Myocyte (in vitro differentiated cells): ENCODE measurements at places on chromosomes 2 and 18. TPM values are rescaled to one million over a fixed set of nuclear protein-coding genes. Genes with fewer than 3 reads are reported as not detected.

GRCh38 chr18:12067671-12068070 is 26.0 kb upstream of the ANKRD62 start:
- DNase-seq = no peak

The TCF23 gene
- total RNA-seq = not detected in 2 replicates

- DNase-seq = no peak
Observed at GRCh38 chr2:190668892-190669291, 20.0 kb downstream of the NAB1 start.

DNA sequence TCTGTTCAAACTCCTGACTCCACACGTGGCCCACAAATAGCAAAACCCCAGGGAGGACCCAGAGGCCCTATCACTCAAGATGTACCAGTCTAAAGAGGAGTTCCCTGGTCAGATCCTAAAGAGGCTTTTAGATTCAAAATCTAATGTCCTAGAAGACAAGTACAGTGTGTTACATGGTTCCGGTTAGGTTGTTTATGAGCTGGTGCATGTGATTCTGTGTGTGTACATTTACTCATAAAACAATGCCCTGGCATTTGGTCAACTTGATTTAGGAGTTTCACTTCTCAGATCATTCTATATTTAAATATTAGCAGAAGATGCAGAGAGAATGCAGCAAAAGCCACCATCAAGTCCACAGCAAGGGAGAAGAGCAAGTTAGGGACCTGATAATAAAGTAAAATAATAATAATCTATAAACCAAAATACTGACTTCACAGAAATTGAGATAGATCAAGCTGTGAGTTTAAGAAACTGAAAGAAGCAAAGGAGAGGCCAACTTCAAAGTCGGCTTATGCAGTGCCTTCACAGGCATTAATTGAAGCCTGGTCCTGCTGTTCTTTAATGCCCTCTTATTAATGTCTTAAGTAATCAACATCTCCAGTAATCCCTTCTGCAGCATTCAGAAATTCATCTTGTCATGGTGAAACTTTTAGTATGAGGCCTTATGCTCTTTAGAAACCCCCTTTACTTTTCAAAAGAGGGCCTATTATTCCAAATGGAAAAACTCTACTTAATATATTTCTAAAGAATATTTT is 4.2 kb upstream of the AP1S3 start:
- DNase-seq = no peak

DNA sequence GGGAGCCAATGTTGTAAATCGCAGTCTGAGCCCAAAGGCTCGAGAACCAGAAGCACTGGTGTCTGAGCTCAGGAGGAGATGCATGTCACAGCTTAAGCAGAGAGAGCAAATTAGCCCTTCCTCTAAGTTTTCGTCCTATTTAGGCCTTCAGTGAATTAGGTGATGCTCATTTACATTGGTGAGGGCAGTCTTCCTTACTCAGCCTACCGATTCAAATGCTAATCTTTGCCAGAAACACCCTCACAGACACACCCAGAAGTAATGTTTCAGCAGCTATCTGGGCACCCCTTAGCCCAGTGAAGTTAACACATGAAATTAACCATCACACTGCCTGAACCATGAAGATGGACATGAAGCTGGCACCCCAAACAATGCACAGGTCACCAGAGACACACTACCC is 385.1 kb downstream of the STK39 start:
- DNase-seq = no peak

DNA sequence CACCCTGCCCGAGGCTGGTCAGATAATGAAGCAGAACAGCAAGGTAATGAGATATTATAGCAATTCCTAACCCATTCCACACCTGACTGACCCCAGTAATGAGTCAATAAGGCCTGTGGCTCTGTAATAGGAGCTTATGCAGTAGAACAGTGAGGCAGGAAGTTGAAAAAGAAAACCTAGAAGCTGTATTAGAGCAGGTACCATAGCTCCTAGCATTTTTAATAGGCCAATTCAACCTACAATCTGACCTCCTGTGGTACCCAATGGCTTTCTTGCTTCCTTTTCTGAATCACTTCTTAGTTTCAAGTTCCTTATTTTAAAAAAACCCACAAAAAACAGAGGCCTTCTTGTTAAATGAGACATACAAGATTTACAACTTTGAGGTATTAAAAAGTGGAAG is 43.6 kb upstream of the MAP2 start:
- no peak for DNase-seq

DNA sequence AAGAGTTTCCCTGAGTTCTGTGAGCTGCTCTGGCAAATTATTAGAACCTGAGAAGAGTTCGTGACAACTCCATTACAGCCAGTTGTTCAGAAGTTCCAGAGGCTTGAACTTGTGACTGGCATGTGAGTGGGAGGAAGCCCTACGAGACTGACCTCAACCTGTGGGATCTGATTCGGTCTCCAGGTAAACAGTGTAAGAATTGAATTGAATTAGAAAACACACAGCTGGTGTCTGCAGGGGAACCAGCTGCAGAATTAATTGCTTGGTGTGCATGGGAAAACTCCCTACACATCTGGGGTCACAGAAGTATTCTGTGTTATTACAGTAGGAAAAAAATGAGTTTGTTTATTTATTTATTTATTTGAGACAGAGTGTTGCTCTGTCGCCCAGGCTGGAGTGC is 14.0 kb upstream of the ITSN2 start:
- DNase-seq = no peak

The SP140L gene
- 9.7 and 14.4 TPM in 2 replicates for total RNA-seq

DNA sequence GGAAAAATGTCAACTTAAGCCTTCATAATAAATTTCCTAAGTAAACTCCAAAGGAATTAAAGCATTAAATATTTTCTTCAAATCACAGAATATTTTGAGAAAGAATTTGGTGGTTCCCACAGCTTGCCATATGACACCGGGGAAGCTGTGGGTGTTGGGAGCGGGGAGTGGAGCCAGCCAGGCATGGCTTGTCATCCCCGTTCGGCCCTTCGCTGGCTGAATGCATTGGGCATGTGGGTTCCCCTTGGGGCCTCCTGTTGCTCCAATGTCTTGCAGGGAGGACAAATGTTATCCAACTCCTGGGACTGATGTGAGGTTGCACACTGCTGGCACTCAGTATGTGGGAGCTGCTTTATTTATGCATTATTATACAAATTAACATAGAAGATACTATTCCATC is 18.6 kb downstream of the NGEF start:
- peak; percentile 65 for DNase-seq

- peak; percentile 17 for DNase-seq
Observed at GRCh38 chr2:289362-290089, 1.6 kb upstream of the ALKAL2 start.

DNA sequence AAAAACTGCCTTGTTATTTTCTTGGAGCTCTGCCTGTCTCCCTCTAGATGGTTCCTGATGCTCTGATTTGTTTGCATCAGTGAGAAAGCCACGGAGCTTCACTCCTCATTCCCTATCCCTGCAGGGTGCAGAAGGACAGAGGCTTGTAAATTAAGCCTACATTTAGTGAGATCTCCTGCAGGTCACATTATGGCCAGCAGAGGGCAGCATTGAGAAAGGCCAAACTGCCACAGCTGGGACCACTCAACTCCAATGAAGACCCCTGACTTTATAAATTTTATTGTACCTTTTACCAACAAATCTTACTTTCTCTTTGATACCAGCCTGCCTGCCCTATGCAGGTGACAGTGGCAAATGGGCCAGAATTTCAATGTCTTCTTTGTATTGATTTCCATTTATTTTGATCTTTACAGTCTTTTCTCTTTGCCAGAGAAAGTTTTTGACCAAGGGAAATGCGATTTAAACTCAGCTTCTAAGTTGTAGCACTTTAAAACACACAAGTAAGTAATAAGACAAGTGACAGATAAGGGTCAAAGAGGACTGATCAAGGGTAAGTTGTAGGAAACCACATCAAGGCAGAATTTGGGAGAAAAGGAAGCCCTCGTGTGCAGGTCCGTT is 1029.1 kb upstream of the KLHL29 start:
- DNase-seq = peak; percentile 0

The ZNF892 gene
- 4.5 and 5.9 TPM in 2 replicates for total RNA-seq

DNA sequence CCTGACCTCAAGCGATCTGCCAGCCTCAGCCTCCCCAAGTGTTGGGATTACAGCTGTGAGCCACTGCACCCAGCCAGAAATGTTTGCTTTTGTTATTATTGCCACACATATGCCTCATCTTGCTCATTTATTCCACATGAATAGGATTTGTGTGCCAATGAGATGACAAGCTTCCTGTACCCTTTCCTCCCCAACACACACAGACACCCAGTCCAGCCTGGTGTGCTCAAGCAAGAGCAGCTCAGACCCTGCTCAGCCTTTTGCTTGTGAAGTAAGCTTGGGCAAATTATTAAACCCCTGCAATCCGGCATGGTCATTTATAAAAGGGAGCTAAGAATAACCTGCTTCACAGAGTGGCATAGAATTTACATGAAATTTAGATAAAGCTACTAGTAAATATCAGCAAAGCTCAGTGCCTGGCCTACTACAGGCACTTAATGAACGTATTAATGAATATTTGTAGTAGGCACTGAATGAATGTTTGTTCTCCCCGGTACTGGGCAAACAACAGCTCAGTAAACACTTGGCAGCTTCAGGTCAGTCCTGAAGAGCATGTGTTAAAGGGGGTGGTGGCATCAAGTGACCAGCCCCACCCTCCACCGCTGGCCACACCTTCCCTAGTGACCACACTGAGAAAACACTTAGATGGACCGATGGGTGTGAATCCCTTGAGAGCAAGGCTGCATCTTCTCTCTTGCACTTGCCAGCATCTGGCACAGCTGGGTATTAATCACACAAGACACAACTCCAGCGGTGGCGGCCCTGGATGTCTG is 280.2 kb downstream of the SRBD1 start:
- peak; percentile 66 for DNase-seq

- peak; percentile 82 for DNase-seq
Observed at GRCh38 chr2:112749755-112750559, 14.5 kb downstream of the CKAP2L start.

The IL1F10 gene
- not detected in 2 replicates for total RNA-seq

The SERPINB4 gene
- total RNA-seq = not detected in 2 replicates

The BUB1 gene
- 2.1 and 5.8 TPM in 2 replicates for total RNA-seq

DNA sequence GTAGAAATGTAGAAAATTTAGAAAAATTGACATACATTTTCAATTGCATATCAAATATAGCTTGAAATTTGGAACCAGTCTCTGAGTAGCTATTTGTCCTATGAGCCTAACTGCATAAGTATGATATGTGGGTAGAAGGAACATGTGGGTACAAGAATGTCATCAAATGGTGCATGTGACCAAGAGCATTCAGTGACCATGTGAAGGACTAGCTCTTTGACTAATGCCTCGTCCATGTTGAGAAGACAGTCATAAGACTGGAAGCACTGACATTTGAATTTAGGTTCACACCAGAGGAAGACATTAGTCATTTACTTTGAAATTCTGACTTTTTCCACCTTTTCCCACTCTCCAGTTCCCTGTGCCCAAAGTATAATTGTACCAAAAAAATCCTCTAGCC is 12.6 kb downstream of the MRPL44 start:
- DNase-seq = no peak

DNA sequence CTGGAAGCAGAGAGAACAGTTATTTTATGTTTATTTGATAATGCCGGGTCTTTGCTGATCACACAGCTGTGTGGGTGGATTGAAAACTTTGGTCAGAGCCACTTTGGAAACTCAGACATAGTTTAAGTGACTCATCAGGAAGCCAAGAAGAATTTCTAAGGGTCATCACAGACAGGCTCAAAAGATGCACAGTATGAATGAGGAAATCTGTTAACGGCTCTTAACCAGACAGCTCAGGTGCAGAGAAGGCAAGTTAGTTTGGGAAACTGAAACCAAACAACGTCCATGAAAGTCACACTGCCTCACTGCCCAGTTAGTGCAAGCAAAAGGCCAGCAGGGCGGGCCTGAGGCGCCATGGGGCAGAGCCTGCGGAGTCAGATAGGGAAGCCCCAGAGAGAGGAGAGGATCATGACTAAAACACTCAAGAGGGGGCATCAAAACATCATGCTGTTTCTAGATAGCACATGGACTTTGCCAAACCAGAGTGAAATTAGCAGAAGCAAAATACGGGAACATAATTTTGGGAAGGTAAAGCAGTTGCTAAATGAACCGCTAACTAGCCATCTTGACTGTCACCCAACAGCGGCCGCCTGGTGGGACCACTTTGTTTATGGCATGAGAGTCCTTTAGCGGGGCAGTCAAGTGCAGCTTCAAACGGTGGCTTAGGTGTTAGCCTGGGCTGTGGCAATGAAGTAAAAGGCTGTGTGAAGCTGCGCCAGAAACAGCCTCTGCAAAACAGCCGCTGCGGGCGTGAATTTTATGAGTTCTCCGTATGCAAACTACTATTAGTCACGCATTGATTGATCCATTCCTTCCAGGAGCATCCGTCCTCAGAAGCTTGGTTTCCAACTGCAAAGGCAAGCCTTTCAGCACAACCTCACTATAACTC is 101.2 kb downstream of the KCTD18 start:
- DNase-seq = peak; percentile 68

DNA sequence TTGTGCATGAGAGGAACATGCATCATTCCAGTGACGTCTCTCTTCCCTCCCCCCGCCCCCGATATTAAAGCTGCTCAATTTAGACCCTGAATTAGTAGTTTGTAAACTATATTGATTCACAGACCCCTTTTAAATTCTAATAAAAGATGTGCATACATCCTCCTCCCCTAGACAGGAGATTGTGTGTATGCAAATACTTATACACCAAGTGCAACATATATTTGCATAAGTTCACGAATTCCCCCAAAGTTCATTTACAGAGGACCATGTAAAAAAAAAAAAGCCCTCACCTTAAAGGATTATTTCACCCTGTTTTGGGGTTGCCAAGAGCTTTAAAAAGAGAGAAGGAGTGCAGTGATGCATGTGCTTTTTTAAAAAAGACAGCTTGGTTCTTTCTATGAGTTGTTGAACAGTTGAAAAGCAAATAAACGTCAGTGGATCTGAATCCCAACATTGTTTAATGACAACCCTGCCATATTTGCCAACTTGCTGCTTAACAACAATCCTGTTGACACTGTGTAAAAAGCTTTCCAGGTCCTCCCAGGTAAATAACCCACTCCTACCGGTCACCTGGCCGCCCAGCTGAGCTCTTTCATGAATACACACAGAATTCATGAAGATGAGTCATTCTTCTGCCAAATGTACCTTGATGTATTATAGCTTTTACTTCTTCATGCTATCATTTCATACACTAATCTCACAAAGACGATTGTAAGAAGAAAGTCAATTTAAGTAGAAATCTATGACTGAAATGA is 211.5 kb downstream of the IKZF2 start:
- no peak for DNase-seq

GRCh38 chr2:134104754-134105153 is 149.1 kb upstream of the MGAT5 start:
- DNase-seq = no peak

The ORMDL1 gene
- total RNA-seq = 92.1 and 96.4 TPM in 2 replicates

The AMER3 gene
- not detected in 2 replicates for total RNA-seq

DNA sequence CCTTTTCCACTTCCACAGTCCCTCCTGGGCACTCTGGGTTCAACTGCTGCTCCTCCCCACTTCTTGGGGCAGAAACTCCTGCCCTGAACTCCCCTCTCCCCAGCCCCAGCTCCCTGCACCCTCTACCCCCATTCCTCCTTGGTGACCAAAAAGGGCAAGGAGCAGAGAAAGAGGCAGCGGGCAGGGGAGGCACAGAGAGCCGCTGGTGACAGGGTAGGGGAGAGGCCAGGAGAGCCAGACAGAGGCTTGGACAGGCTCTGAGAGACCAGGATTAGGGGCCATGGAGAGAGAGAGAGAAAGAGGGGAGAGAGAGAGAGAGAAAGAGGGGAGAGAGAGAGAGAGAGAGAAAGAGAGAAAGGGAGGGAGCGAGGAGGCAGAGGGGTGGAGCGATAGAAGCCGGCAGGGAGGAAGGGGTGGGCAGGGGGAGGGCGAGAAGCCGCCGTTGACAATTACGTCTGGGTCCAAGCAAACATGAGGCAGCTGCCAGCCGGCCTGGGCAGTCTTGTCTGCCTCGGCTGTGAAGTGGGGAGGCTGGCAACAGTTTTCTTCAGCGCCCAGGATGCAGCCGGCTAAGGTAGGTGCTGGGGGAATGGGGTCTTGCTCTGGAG is at the start of gene KCNIP3:
TSS of gene KCNIP3 (plus strand) at position 468 of the 608 bp plus-strand sequence. CDS start at position 560, 92 bp downstream.
- no peak for DNase-seq

The C2orf66 gene
- total RNA-seq = not detected in 2 replicates
